ENCODE measurements at places on chromosomes 5 and 9.

- DNase-seq: no peak
Observed at GRCh38 chr9:114888607-114889006, 41.8 kb downstream of the TNFSF8 start.

DNA sequence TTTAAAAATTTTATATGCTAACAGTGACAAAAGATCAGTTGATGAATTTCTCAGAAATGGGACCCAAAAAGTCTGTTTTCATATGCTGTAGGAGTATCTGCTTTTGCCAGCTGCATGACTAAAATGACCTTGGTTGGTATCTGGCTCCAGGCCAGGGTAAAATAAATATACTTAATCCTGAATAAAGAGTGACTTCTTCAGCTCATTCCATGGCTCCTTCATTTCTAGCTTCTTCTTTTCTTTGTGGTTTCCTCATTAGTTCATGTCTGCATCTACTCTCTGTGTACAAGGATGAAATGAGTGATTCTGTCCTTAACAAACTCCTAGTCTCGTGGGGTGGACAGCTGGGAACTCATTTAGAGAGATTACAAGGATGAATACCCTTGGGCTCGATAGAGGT is 36.0 kb downstream of the RCL1 start:
- no peak for DNase-seq

GRCh38 chr9:126151686-126152134 is 174.9 kb upstream of the MVB12B start:
- DNase-seq: no peak

DNA sequence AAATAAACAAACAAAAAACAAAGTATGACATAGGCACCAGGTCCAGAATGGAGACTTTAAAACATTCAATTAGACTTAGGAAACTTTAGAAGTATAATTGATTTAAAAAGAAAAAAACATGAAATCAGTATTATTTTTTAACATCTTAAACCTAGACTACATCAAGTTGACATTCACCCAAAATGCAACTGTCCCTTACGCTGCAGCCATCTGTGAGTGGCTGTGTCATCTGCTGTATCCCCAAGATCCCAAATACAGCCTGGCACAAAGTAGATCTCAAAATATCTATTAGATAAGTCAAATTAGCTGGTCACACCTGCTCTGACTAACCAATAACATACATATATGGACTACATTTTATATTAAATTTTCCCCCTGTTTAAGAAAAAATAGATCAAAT is 7.8 kb downstream of the TTLL11 start:
- no peak for DNase-seq

DNA sequence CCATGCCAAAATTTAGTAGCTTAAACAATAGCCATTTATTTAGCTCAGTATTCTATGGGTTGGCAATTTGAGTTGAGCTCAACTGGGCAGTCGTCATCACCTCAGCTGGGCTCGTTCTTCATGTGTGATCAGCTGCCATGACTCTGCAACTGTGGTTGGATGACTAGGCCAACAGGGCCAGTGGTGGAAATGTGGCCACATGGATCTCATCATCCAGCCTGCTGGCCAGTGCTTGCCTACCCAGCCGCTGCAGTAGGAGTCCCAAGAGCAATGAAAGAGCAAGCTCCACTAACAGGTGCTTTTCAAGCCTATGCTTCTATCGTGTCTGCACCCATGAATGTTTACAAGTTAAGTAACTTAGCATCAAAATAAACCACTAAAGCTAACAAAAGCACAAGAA is 158.0 kb downstream of the ATPSCKMT start:
- DNase-seq: no peak

DNA sequence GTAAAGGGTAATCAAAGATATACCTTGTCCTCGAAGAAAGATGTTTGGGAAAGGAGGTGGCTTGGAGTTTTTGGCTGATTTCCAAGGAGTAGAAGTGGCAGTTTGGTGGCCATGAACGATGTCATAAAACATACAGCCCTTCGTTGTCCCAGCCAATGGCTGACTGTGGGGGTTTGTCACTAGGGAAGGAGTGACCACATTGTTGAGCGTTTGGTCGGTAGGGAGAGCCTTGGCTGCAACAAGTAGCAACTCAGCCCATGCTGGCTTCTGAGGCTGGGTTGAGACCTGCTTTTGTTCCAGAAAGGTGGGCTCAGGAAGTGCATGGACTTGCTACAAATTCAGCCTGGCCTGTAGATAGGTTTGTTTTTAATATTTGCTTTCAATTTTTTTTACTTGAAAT is 128.3 kb downstream of the BOD1 start:
- no peak for DNase-seq

DNA sequence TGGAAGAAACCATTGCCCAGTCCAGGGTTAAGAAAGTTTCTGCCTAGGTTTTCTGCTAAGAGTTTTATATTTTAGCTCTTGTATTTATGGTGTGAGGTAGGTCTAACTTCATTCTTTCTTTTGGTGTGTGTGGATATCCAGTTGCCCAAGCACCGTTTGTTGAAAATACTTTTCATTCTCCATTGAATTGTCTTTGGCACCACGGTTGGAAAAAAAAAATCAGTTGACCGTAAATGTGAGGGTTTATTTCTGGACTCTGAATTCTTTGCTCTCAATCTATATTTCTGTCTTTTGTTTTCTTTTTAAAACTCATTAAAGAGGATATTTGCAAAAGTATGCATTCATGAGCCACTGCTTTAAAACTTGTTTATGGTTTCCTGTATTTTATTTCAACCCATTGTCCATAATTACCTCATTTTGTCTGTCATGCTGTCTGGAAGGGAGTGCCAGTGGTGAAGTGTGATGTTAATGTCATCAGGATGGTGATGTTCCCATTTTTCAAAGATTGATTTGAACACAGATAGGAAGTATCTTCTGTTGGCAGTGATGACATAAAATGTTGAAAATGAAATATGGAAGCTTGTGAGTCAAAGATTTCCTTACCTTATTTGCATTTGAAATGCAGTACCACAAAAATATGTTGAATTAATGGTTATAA is 33.9 kb downstream of the HABP4 start:
- no peak for DNase-seq

DNA sequence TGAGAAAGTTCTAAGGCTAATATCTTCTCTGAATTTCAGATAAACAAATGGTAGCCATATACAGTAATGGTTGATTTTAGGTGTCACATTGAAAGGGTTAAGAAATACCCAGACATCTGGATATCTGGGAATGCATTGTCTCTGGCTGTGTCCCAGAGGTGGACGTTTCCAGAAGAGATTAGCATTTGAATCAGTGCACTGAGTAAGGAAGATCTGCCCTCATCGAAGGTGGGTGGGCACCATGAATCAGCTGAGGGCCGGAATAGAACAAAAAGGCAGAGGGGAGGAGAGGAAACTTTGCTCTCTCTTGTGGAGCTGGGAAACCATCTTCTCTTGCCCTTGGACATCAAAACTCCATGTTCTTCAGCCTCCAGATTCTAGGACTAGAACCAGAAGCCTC is 554.4 kb downstream of the IRX1 start:
- DNase-seq: no peak

DNA sequence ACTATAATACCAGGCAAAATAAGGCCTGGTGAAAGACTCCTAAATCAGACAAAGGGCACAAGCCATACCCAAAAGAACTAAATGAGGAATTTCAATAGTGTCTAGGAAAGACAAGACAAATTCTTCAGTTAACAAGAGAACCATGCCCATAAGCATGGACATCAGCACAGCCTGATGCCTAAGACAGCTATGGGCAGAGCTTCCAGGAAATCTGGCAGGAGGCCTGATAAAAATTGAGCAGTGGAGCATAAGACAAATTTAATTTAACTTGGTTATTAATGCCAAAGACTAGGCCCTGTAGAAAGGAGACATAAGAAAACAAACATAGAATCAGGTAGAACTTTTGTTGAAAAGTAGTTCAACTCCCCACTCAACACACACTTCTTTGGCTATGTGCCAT is 17.3 kb downstream of the KLHL3 start:
- no peak for DNase-seq

- DNase-seq: no peak
Observed at GRCh38 chr9:4366591-4367330, 66.9 kb upstream of the GLIS3 start.

- no peak for DNase-seq
Observed at GRCh38 chr9:131841765-131842318, 102.0 kb upstream of the RAPGEF1 start.

GRCh38 chr5:177450667-177451424 is 4.2 kb downstream of the PRR7 start:
- no peak for DNase-seq

DNA sequence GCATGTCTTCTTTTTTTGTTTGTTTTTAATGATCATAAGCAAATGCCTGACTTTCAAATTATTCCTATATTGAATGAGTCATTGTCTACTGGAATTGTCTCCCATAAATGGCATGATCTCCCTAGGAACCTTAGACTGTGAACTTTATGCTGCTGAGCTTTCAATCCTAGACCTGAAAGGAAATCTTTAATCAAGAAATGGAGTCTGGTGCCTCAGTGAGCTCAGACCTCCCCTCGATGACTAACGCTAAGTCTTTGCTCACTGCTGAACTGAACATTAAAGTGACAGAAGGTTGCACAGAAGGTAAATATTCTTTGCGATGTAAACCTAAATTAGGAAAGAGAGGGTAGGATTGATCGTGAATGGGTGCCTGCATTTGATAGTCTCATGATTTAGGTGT is 745.2 kb upstream of the WWC1 start:
- no peak for DNase-seq

DNA sequence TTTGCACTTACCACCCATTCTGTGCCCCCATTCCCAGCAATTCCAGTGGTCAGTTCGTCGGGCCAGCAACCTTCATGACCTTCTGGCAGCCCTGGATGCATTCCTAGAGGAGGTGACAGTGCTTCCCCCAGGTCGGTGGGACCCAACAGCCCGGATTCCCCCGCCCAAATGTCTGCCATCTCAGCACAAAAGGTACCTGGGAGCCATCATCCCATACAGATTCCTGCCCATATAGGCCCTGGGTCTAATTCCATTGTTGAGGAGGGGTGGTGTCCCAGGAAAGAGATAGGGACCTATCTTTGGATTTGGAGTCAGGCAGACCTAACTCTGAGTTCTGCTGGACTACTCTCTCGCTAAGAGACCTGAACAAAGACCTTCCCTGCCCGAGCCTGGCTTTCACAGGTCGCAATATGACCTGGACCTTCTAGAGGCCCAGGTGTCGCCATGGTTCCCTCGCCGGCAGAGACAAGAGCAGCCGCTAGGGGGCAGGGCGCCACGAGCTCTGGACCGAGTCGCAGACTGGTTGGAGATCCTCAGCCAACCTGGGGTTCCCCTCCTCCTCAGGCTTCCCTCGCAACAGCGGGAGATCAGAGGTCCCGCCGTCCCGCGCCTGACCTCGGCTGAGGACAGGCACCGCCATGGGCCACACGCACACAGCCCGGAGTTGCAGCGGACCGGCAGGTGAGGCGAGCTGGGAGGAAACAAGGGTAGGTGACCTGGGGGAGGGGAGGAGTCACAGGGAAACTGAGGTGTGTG is 3.1 kb downstream of the SLC4A9 start:
- DNase-seq: no peak

GRCh38 chr9:122444041-122444733 is 33.5 kb downstream of the OR1J1 start:
- peak; percentile 89 for DNase-seq
